ENCODE measurements at places on chromosomes 2 and 18.
A peak's percentile ranks its signal among the peaks of the same experiment; 100 is the strongest.

- DNase-seq = no peak
Observed at GRCh38 chr2:8049176-8049575, 632.7 kb upstream of the ID2 start.

DNA sequence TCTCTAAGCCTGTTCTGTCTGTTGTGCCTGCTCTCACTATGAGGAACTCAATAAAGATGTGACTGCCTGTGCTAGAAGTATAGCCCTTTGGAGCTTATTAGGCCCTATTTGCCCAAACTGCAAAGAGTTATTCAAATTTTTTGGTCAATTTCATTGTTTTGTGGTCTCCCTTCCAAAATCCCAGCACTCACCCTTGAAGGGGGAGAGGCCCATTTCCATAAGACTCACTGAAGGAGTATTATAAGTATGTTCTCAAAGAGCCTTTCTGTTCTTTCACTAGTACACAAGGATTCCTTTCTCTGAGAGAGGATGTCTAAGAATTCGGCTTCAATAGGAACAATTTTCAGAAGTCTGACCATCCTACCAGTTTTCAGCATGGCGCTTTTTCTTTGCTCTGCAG is 641.9 kb upstream of the REG3G start:
- no peak for DNase-seq

DNA sequence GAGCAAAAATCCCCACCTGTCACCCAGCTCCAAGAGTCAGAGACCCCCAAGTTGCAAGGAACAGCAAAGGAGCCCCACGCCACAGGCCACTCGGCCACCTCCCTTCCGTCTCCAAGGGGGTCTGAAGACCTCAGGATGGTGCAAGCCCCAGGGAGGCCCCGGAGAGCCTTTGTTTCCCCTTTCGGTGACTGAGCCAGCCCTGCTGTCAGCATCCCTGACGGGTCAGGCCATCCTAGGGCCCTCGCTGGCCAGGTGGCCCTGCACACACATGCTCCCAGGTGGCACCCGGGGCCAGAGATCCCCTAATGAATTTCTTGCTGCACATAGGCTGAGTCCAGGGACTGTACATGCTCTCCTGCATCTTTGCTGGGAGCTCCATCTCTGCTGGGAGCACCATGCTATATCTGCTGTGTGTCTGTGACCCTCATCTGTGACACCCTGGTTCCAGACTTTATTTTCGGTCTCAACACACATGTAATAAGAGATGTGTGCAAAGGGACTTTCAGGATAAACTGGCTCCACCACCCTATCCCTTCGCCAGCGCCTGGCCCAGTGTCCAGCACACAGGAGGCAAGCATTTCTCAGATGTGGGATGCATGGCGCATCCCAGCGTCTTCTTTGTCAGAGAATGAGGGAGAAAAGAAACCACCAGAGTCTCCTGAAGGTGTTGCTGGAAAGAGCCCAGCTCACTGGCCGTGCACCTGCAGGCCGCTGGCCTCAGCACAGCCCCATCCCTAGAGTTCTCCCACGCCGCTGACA is 27.4 kb downstream of the ADI1 start:
- no peak for DNase-seq

DNA sequence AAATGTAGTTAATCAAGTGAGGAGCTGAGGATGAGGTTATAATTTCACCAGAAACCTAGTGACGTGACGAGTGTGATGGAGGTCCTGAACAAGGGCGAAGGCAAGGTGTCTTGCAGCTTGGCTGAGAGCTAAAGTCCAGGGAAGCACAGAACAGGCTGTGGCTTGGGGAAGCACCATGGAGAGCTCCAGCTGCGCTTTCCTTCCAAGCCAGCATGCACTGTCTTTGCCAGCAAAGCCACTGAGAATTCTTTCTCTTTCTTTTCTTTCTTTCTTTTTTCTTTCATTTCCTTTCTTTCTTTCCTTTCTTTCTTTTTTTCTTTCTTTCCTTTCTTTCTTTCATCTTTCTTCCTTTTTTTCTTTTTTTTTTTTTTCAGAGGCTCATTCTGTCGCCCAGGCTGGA is 239.3 kb downstream of the FBXO15 start:
- no peak for DNase-seq

DNA sequence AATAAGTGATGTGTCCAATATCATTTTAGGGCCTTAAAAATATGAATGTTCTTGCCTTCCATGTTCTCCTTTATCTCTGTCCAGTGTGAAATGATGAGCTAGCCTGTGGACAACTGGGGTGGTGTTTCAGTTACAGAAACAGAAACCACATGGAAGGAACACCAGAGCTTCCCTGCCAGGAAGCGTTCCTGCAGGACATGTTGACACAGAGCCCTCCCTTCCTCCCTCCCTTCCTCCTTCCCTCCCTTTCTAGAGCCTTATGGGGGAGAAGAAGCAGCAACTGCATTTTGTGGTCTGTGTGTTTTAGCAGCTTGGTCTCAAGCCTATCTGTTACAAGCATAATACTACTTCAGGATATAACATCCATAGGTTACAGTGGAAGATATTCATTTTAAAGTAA is 539.7 kb upstream of the NETO1 start:
- no peak for DNase-seq

DNA sequence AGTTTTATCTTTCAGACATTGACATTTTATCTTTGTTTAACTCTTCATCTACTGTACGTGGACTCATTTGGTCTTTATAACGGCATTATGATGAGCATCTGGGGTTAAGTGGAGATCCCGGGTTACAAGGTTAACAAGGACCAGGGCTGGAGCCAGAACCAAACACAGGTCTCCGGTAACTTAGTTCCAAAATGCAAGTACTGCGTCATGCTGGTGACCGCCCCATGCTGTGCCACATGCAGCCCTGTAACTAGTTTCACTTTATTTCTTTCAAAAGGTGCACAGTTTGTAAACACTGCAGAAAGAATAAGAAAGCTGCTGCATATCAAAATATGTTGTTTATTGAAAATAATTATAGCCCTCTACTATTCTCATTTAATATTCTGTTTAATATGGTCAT is 3.1 kb downstream of the SLC5A7 start:
- no peak for DNase-seq

DNA sequence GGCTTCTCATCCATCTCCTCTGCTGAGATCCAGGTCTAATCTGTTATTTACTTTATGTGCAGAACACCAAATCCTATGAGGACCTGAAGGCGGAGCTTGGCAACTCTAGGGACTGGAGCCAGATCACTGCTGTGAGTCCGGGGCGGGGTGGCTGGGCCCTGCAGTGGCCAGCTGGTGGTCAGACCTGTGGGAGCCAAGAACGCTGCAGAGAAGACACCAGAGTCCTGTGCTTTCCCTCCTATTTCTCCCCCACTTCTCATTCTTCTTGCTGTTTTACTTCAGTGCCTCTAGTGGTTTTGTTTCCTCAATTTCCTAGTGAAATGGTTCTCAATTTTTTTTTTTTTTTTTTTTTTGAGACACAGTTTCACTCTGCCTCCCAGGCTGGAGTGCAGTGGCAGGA is 19.7 kb downstream of the VIL1 start:
- DNase-seq = no peak

- DNase-seq = no peak
Observed at GRCh38 chr2:142874293-142874814, 3.1 kb upstream of the KYNU start.

GRCh38 chr2:145764631-145765030 is 1244.7 kb upstream of the ZEB2 start:
- peak; percentile 71 for DNase-seq

DNA sequence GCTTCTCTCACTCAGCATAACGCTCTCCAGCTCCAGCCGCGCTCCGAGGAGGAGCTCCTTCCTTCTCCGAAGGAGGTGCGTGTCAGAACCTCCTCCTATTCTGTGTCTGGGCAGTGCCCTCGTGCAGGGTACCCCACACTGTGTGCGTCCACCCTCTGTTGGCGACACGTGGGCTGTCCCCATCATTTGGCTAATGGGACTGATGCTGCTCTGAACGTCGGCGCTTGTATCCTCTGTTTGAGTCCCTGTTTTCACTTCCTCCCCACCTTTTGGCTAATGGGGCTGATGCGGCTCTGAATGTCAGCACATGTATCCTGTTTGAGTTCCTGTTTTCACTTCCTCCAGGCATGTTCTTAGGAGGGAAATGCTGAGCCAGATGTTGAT is 22.2 kb downstream of the KCNG2 start:
- DNase-seq = no peak

DNA sequence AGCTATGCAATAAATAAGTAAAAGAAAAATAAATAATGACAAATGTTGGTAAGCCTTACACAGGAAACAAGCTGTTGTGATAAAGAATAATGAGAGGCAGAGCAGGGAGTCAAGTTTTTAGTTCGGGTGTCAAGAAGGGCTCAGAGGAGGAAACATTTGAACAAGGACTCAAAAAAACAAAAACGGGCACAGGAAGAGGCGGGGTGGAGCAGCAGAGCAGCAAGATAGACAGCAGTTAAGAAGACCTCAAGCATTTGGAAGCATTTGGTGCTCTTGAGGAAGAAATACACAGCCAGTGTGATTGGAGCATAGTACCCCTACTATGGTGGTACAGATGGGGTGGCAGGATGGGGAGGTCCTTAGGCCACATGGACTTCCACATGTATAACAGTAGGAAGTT is 2.8 kb downstream of the TMEM169 start:
- no peak for DNase-seq

DNA sequence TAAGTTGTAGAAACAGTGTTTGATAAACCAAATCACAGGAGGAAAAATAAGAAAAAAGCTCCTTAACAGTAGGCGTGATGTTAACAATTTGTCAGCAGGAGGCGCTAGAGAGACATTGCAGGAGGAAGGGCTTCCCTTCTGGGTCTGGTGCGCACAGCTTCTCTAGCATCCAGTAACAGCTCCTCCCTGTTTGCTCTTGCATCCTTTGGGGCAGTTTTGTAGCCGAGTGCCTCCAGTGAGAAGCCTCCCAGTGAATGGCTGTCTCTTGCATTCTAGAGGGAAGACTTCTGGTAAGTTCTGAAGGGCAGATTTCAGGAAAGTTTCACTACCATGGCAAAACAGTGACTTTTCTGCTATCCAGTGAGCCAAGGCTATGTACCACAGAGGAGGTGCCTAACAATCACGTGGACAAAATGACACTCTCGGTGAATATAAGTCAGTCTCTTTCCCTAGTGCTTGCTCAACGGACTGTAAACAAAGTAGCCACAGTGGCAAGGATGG is 9.5 kb upstream of the ZNF396 start:
- peak; percentile 57 for DNase-seq

DNA sequence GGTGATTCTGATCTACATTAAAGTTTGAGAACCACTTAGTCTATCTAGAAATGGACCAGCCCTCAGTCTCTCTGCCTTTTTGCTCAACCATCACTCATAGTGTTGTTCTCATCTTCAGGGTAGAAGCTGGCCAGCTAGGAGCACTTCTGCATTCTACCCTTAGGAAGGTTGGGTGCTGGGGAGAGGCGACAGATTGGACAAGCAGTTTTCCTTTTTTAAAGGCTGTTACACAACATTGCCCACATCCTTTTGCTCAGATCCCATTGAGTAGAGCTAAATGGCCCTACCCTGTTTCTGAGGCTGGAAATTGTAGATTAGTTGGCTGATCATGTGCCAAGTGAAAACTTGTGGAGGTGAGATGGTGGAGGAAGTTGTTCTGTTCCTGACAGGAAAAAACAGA is 35.6 kb downstream of the OSBPL6 start:
- DNase-seq = no peak

- DNase-seq = no peak
Observed at GRCh38 chr2:8587920-8588830, 93.7 kb upstream of the ID2 start.

- DNase-seq = no peak
Observed at GRCh38 chr18:72107647-72108383, 436.3 kb downstream of the CBLN2 start.

GRCh38 chr2:163370169-163370886 is 365.5 kb downstream of the FIGN start:
- DNase-seq = no peak

GRCh38 chr18:48806551-48807261 is 144.1 kb downstream of the SMAD7 start:
- DNase-seq = no peak

DNA sequence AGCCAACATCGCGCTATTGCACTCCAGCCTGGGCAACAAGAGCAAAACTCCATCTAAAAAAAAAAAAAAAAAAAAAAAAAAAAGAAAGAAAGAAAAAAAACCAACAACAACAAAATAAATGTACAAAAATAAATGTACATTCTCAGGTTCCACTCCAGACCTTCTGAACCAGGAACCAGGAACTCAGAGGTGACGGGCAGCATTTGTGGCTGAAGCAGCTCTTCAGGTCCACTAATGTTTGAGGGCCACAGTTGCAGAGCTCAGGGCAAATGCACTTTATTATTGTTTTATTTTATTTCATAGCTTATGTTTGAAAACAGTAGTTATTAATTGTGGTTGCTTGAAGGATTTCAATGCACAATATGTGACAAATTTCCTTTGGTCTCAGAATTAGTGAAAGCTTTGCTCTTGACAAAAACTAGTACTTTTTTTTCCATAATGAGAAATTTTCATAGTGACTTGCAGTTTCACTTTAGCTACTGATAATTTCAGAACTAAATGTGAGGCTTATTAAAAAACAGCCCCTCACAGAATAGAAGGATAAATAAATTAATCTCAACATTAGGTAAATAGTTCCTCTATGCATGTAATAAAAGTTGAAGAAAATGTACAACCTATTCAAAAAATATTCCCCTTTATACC is 378.4 kb upstream of the SPHKAP start:
- DNase-seq = no peak

DNA sequence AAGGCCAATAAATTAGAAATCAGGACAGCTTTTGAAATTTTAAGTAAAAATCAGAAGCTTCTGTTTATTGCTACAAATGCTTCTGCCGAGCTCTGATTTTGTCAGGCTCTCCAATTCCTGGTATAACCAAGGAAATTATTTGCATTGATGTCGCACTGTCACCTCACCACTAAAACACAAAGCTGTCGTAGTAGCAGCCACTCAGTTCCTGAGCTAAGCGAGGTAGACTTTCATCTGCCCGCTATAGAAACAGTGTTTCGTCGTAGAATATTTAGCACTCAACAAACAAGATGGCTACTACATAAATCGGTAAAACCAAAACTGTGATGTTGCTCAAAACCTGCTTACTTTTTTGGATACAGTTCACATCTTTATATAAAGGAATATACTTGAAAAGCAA is 141.3 kb upstream of the FOSL2 start:
- no peak for DNase-seq

GRCh38 chr18:13241893-13242175 is 23.3 kb downstream of the LDLRAD4 start:
- no peak for DNase-seq

DNA sequence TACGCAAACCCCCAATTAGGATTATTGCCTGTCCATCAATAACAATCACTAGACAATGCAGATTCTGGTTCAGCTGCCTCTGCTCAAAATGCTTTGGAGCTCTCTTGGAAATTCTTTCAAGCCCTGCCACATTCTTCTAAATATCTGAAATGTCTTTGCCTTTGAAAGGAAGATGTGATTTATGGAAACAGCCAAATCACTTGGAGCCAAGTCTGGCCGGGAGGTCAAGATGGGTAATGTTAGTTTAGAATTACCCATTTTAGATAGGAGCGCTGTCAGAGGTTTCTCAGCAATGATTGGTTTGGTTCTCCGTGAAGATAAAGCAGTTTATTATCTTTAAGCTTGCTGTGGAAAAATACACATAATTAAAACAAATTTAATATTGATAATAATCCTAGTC is 306.7 kb downstream of the SETBP1 start:
- DNase-seq = no peak

Measured in NCI-H1694 (cell line).